CD8-positive, alpha-beta memory T cell (primary cell): ENCODE measurements at places on chromosomes 1 and 21.

GRCh38 chr1:205262731-205263171, 35.0 kb downstream of the TMCC2 start:
- no peak for DNase-seq

DNA sequence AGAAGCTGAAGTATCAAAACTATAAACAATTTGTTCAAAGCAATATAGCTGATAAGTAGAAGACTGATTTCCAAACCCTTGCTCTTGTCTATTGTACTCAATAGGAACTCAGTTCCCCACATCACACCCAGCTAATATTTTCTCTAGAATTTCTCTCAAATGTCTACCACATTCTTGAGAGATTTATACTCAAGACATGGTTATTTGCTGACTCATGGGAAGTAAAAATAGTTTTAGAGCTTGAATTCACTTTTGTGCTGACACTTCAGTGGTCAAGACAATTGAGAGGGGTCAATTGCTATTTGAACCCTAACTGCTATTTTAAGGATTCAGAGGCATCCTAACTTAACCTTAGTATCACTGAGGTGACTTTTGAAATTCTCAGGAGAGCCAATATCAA, 99.0 kb downstream of the TNNI3K start:
- no peak for DNase-seq

DNA sequence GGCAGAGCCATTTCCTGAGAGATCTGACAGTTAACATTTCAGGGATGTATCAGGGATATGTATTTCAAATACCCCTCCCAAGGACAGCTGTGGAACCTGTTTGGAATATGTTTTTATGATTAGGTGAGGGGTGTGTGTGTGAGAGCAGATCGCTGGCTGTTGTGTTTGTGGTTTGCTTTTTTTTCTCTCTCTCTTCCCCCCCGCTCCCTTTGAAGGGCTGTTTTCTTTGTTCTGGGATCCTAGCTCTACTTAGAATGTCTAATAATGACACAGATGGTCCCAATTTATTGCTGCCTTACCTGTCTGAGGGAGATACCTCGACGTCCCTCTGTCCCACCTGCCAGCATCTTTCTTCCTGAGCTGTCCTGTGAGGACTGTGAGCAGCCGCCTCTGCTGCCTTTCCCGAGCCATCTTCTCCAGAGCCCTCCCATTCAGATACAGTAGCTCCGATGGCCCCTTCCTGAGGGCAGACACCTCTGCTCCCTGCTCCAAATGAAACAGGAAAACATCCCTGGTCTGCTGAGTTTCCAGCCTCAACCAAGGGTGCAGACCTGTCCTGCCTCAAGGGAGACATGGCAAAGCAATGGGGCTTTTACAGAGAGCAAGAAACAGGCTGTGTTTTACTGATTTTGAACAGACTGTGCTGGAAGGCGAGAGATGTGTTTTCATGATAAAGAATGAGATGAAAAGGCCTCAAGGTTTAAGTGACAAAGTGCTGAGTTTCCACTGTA, 138.0 kb upstream of the TNR start:
- DNase-seq: no peak

DNA sequence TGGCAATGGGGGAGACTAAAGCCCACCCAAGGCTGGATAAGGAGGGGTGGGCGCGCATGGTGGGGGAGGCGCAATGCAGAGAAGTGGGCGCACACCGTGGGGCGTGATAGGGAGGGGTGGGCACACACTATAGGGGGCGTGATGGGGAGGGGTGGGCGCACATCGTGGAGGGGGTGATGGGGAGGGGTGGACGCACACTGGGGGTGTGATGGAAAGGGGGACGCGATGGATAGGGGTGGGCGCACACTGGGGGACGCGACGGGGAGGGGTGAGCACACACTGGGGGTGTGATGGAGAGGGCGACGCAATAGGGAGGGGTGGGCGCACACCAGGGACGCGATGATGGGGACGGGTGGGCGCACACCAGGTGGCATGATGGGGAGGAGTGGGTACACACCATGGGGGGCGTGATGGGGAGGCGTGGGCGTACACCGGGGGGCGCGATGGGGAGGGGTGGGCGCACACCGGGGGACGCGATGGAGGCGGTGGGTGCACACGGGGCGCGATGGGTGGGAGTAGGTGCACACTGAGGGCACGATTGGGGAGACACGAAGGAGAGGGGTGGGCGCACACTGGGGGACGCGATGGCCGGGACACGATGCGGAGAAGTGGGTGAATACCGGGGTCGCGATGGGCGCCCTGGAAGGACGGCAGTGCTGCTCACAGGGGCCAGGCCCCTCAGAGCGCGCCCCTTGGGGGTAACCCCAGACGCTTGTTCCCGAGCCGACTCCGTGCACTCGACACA, 929 bp downstream of the SUMO3 start:
- DNase-seq: no peak

GRCh38 chr1:84090447-84091245, 53.4 kb upstream of the PRKACB start:
- peak; percentile 57 for DNase-seq

DNA sequence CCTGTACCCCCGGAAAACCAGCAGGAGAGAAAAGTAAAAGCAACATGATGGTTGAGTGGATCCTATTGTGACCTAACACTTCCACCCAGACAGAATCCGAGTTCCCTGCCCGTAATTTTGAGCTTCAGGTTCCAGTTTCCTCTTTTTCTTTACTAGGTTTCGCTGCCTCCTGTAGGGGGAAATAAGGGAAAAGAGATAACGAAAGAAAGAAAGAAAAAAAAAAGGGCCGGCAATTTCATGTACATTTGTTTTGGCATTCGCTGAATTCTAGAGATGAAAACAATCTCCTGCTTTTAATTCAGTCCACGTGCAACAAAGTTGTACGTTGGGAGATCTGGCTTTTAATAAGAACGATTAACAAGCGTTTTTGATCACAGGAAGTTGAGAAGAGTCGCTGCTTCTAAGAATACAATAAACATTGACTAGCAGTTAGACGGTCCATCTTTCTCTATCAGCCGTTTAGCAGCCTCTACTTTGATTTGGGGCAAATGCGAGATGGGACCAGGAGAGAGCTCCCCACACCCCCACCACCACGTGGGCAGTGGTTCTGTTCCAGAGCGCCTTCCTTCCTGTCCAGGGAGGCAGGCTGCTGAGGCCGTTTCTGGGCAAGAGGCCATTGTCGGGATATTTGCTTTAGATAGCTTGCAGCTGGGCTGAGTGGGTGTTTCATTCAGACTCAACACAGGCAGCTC, 155.9 kb upstream of the RUNX1 start:
- DNase-seq: no peak

DNA sequence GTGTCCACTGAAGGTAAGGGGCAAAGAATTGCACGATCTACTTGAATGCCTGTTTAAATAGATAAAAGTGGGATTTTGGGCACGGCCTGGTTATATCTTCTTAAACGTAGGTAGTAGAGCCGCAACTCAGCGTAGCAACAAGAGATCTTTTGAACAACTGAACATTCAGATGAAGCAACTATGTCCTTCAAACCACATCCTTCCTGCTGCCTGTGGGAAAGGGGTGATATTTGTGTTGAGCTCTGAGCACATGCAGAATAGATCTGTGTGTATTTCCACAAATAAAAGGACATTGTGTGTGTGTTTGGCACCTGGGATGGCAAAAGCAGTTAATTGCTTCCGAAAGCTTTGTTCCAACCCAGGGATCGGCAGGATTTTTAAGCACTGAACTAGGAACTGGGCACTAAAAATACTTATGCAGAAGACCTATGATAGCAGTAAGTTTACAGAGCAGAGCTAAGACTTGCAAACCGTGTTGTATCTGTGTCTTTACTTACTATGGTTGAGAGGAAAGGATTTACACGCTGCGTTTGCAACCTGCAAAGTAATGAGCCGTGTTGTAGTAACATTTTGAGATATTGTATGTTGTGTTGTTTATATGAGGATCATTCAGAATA, 333.4 kb downstream of the CHRM3 start:
- DNase-seq: peak; percentile 63

DNA sequence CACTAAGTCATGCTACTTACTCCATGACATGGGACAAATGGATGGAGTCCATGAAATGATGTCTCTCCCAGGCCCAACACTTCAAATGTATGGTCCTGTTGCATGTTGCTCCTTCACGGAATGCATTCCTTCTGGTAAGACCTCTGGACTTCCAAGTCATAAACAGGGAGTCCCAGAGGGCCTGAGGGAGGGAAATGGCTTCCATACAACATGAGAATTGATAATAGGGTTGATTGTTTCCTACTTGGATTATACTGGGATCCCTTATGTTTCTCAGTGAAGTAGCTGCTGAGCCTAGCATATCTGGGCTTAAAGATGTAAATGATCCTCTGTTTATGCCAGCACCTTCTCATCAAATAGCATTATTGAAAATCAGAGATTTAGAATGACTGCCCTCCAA, 104.2 kb upstream of the MAGI3 start:
- no peak for DNase-seq

- DNase-seq: no peak
These were observed 121.9 kb upstream of the JUN start for GRCh38 chr1:58905628-58906221.

- DNase-seq: no peak
These were observed 258.8 kb downstream of the PLPP3 start for GRCh38 chr1:56320464-56321149.

- no peak for DNase-seq
These were observed 65.4 kb downstream of the TOMM20 start for GRCh38 chr1:235063068-235063765.

DNA sequence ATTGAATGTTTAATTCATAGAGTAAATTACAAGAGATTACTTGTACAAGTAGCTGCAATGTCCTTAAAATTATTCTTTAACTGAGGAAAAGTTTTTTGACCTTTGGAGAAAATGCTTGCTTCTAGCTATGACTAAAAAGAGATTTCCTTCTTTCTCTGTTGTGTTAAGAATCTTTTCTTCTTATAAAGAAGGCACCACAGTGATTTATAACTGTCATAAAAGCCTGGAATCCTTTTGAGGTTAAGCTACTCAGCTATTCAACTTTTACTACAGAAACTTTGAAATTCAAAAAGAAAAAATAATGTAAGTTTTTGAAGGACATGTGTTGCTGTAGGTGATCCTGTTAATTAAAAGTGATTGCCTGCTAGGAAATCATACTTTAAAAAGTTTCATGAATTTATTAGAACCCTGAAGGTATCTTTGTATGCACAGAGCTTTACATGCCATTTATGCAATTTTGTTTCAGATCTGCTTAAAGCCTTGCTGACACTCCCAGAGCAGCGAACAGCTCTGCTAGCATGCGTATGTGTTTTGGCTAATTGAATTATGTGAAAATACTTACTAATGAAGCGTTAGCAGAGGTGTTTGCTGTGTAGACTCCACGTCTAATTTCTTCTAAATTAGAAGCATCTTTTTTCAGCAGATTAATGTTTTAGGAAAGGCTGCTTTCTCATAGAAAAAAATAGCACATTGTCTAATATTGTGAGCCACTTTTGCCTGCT, 94.7 kb upstream of the SMYD2 start:
- no peak for DNase-seq

DNA sequence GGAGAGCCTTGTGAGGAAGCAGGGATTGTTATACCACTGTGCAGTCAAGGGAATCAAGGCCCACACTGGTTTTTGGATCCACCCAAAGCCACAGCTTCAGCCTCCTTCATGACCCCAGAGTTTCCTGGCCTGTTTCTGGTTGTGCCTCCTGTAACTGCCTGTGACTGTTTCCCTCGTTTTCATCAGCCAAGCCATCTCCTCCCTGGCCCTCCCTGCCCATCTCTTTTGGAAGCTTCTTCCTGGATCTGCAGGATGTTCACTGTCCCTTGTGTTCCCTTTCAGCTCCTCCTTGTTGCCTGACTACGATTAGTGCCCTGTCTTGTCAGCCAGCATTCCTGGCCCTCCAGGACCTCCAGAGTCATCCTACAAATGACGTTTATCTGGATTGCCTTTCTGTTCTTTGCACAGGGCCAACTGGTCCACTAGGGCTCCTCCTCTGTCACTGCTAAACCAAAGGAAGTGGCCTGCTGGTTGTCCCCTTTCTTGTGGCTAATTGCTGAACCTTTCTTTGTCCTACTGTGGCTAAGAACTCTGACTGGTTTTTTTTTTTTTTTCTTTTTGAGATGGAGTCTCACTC, 17.9 kb downstream of the SFT2D2 start:
- no peak for DNase-seq

DNA sequence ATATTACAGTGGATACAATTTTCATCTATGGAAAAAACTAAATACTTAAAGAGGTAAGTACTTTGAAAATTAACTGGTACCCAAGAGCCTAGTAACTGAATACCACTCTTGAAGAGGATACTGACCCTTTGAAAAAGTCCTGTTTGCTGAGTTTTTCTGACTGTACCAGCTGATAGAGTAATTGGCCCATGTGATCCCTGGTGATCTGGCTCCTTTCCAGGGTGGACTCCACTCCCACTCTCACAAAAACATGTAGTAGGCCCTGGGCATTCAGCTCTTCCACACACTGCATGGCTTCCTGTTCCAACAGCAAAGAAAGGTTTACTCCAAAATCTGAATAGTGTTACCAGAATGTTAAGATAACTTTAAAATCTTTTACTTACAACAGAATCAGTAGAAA, 53.6 kb upstream of the HP1BP3 start:
- no peak for DNase-seq

DNA sequence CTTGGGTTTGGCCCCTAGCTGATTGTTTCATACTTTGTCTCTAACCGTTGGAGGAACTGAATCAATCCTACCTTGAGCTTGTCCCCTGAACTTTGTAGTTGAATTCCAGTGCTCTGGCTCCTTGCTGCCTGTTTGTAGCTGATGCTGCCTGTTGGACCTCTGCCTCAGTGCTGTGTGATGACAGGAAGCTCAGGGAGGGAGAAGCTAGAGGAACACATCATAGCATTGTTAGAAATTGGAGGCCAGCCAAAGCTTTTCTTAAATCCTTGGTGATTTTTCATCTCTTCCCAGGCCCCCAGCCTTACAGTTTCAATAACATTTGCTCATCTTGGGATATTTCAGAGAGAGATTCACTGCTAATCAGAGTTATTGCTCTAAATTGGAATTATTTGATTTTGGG, 34.0 kb downstream of the MACF1 start:
- no peak for DNase-seq

- DNase-seq: no peak
These were observed 23.2 kb downstream of the ATP8B2 start for GRCh38 chr1:154348429-154349076.

DNA sequence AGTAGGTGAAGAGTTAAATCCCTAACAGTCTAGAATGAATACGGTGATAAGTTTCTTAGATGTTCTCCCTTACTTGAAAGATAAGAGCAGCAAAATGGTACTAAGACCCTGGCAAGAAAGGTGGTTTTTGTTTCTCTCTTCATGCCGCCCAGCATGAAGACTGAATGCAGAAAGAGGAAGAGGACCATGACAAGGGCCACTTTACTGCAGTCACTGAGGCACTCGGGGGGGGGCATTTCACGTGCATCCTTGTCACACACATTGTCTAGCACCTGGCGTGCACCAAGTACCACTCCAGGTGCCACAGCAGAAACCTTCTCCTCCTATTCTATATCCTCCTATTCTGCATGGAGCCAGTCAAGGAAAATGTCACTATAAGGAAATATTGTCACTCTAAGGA, 222.0 kb downstream of the TOMM20 start:
- DNase-seq: no peak

DNA sequence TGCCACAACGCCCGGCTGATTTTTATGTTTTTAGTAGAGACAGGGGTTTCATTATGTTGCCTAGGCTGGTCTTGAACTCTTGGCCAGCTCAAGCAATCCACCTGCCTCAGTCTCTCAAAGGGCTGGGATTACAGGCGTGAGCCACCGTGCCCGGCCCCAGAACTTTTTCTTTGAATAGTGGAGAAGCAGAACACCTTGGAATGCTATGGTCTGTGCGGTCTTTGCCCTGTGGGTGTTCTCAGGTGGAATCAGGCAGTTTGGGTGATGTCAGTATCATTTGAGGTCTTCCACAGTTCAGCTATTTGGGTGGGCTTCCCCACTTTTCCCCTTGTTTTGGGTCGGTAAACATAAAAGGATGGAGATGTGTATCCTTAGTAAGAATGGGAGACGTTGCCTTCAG, 17.6 kb downstream of the CAMTA1 start:
- no peak for DNase-seq

GRCh38 chr21:46125846-46126301, 28.0 kb downstream of the COL6A2 start:
- no peak for DNase-seq
